ENCODE measurements at places on chromosomes 4 and X.

- no peak for DNase-seq
These were observed 32.5 kb downstream of the WDR1 start for GRCh38 chr4:10083861-10084641.

DNA sequence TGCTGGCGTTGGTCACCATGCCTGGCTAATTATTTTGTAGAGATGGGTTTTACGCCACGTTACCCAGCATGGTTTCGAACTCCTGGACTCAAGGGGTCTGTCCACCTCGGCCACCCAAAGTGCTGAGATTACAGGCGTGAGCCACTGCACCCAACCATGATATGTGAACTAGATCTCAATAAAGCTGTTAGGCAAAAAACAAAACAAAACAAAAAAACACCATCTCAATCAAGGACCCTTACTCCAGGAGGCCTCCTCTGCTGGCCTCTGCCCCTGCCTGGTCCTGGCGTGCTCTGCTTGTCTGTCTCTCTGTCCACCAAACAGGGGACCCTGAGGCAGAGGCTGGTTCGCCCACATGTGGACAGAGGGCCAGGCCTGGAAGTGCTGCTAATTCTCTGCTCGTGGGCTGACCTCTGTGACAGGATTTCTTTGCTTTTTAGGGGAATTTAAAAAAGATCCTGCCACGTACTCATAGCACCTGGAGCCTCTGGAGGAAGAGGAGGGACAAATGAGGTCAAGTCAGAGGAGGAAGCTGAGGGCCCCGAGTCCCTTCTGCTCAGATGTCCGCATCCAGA lies 32.7 kb upstream of the WFS1 start:
- DNase-seq, result no peak

- DNase-seq, result no peak
These were observed 9.5 kb downstream of the GNRHR start for GRCh38 chr4:67744561-67745283.

DNA sequence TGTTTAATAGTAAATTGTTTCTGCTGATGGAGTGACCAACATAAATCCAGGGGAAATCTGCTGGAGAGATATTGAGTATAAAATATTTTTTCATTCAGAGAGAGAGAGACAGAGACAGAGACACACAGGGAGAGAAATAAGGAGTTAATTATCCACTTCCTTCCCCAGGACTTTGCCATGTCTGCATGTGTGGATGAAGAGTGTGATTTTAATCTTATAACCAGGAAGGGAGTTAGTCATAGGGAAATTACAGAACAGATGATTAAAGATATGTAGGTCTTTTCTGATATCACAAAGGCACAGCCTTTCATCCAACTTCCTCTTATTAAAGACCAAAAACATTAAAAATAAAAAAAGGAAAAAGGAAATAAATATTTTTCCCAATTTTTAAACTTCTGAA lies 526.3 kb downstream of the SPRY1 start:
- peak; percentile 40 for DNase-seq

DNA sequence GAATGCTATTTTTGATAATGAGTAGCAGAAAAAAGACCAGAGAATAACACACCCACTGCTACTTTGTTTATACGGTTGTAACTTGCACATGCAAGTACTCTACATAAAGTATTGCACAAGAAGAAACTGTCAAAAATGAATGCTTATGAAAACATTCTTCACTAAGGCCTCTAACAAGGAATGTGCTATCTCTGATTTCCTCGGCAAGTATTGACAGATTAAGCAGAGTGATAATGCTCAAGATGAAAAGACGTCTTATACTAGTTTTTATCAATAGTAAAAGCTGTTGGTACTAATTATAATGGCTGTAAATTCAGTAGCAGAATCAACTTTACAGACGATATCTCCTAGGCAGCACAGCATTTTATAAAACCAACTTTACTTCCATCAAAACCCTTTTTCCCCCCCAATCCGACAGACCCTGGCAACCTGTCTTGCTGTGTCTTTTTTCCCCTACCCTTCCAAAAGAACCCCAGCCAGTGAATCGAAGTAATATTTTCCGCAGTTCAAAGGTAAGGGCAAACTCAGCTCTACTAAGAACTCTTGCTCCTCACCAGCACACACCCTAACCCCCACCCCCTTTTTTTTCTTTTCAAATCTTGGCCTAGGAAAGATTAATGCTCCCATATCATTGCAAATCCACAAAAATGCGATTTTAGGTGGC lies 1.5 kb downstream of the FRYL start:
- DNase-seq, result peak; percentile 64

DNA sequence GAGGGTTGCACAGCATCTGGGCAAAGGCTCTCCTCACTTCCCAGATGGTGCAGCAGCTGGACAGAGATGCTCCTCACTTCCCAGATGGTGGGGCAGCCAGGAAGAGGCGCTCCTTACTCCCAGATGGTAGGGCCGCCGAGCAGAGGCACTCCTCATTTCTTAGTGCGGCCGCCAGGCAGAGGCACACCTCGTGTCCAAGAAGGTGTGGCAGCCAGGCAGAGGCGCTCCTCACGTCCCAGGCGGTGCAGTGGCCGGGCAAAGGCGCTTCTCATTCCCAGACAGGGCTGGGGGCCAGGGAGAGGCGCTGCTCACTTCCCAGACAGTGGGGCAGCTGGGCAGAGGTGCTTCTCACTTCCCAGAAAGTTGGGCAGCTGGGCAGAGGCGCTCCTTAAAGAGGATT lies 48.8 kb downstream of the ZNF732 start:
- DNase-seq, result no peak

- no peak for DNase-seq
These were observed 18.9 kb upstream of the PCDH10 start for GRCh38 chr4:133130171-133130570.

- peak; percentile 54 for DNase-seq
These were observed 63.2 kb downstream of the PHEX start for GRCh38 chrX:22095286-22095685.

DNA sequence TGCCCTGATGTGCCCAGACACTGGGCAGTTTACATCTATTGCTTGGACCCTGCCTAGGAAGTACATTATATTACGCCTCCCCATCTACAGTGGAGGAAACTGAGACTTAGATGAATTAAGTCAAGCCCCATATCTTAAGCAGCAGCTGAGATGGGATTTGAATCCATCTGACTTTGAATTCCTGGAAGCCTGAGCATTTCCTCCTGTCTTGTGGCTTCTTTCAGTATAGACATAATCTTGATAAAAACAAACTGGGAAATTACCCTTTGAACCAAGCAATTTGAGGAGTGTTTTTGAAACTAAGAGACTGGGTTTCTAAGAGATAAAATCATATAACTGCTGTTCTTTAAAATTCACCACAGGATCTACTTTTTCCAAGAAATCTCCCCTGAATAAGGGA lies 18.6 kb downstream of the LIMCH1 start:
- DNase-seq, result no peak

- peak; percentile 43 for DNase-seq
These were observed 1.1 kb upstream of the PGRMC2 start for GRCh38 chr4:128288689-128289106.

DNA sequence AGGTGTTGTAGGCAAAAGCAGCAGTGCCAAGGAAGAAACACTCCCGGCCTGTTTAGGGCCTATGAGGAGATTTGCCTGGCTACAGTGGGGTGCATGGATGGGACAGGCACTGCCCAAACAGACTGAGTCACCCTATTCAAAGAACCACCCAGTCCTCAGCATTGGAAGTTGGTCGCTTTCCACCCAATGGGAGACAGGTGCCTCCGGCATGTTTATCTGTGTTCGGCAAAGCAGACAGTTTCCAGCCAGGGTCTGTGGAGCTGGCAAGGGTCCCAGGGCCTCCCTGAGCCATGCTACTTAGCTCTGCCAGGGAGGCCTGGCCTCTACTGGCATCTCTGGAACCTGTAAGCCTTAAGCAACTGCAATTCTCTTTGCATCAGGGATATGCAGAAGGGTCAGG lies 165.1 kb upstream of the ATP6AP2 start:
- DNase-seq, result no peak

GRCh38 chr4:14877246-14878225 lies 124.7 kb upstream of the CPEB2 start:
- DNase-seq, result peak; percentile 70

DNA sequence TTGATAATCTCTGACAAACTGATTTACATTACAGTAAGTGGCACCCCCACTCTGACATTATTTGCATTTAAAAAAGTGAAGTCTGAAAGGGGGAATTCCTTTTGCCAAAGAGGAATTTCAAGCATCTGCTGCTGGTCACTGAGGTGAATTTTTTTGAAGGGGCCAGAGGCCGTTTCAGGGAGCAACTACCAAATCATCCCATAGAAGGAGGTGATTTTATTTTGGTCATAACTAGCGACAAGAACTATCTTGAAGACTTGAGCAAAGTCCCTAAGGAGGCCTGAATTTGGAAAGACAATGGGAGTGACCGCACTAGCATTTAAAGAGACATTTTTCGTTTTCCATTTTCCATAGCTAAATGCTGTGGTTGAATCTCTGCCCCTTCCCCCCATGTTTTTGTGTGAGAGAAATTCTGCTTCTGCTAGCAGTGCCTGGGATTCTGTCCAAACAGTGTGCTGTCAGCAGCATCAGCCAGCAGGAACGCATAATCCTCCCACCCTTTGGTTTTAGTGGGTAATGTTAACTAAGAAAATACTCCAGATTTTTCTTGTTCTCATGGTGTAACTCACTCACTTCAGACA lies 110.1 kb upstream of the MED14 start:
- DNase-seq, result peak; percentile 94

DNA sequence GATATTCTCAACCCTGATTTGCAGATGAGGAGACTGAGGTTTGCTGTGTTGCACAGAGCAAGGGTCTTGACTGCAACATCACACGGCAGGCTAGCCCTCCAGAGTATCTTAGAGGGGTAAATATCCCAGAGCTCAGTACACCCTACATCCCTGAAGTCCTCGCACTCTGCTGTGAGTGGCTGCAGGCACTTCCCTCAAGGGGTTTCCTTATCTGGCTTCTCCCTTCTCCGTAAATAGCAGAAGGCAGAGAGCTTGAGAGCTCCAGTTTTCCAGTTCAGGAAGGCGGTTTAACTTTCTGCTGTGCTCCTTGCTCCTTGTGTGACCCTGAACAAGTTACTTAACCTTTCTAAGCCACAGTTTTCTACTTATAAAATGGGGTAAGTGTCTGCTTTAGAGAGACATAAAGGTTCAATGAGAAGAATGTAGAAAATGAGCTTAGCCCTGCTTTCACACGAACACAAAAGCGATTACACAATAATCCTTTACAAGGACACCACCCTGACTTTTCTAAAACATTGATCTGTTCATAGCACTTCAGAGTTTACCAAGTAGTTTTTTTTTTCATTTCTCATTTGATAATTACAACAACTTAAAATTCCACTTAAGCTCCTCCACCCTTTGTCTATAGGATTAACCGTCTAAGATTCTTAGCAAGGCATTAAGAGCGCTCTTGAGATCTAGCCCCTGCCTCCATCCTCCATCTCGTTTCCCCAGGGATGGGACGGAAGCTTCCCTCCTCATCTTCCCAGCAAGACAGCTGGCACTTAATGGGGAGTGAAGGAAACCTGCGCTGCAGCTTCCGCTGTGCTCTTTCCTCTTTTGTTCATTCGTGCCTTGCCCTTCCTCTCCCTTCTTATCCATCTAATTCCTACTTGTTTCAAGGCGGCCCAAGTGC lies 68.4 kb downstream of the TAPT1 start:
- DNase-seq, result peak; percentile 17

- DNase-seq, result no peak
These were observed 152.3 kb downstream of the PPARGC1A start for GRCh38 chr4:23737571-23737970.

GRCh38 chr4:153153339-153153871 lies 50.8 kb upstream of the TRIM2 start:
- peak; percentile 75 for DNase-seq

- peak; percentile 22 for DNase-seq
These were observed 65.1 kb upstream of the CCDC160 start for GRCh38 chrX:134171661-134172587.

DNA sequence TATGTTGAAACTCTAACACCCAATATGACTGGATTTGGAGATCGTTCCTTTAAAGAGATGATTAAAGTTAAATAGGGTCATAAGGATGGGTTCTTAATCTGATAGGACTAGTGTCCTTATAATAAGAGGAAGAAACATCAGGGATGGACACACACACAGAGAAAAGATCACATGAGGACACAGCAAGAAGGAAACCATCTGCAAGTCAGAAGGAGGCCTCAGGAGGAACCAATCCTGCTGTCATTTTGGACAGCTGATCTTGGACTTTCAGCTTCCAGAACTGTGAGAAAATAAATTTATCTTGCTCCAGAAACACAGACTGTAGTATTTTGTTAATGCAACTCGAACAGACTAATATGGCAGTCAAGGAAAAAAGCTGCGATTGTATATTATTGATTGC lies 631.5 kb downstream of the PCDH7 start:
- DNase-seq, result no peak

DNA sequence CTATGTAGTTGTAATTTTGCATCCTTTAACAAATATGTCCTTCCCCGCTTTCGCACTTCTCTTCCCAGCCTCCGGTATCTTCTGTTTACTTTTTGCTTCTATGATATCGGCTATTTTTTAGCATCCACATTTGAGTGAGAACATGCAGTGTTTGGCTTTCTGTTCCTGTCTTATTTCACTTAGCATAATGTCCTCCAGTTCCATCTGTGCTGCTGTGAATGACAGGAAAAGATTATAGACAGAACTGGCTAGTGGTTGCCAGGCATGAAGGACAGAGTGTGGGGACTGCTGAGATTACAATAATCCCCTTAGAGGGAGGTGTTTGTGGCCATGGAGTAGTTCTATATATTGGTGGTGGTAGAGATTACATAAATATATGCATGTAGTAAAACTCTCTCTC lies 588.6 kb downstream of the NLGN4X start:
- no peak for DNase-seq

DNA sequence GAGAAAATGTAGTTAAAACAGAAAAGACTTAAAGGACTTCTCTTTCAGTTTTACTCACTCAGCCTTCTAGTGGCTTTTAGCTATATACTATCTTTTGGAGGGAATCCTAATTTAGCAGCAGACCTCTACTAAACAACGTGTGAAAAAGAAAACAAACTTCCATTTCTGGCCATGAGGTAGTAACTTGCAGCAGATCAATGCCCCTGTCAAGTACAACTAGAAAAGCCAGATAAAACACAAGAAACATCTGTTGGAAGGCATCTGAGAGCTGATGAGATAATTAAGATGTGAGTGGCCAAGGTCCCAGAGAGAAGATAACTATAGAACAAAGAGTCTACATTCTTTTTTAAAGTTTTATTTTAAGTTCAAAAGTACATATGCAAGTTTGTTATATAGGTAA lies 101.7 kb downstream of the CORIN start:
- no peak for DNase-seq

DNA sequence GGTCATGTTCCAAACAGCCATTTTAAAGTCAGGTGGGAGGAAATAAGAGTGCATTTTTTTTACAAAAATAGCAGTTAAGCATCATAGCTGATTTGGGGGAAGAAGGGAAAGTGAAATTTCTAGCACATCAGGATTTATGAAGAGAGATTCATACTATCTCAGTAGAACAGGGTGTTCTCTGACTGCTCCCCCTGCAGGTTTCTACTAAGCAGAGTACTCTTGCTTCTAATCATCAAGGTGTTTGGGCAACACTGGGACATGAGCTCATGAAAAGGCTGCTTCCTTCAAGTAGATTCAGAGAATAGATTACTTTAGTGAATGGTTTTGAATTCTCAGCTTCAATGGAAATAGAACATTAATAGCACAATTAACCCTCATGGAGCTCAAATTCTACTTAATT lies 591.4 kb upstream of the PCDH10 start:
- no peak for DNase-seq

GRCh38 chrX:55783723-55784122 lies 66.2 kb downstream of the RRAGB start:
- DNase-seq, result no peak

GRCh38 chr4:153553819-153554170 lies 87.6 kb downstream of the TMEM131L start:
- DNase-seq, result no peak

GRCh38 chr4:105637408-105638176 lies 70.9 kb downstream of the INTS12 start:
- DNase-seq, result peak; percentile 68

Data from cardiac muscle cell (in vitro differentiated cells and primary cell).